ENCODE measurements at places on chromosomes 6 and 20.
A peak's percentile ranks its signal among the peaks of the same experiment; 100 is the strongest.

DNA sequence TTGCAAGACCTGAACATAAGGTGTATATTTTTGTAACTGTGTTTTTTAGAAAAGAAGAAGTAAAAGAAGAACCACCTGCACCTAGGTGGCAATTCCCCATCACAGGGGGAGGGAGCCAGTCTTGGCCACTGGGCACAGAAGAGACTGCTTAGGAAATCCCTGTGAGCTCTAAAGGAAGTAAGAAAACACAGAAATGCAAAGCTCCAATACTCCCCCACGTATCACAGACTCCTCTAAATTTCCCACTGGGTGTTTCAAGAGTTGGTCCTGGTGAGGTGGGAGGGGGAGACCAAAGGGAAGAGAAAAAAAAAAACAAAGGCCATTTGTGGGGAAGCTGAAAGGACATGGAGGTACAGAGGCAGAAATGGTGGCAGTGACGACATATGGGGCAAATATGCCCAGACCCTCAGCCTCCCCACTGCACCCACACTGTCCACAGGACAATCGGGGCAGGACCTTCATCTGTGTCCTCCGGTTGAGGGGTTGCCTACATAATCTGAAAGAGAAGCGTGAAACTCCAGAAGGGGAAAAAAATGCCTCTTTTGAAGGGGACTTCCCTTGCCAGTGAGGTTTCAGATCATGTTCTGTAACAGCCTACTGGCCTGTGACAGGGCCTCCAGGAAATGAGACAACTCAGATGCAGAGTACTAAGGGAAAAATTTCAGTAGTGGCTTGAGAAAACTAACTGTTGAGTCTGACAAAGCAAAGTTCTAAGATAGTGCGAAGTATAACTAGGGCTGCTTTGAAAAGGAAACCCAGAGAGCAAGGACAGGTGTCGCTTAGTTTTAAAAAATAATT, 226.2 kb upstream of the MARCKS start:
- no peak for DNase-seq

DNA sequence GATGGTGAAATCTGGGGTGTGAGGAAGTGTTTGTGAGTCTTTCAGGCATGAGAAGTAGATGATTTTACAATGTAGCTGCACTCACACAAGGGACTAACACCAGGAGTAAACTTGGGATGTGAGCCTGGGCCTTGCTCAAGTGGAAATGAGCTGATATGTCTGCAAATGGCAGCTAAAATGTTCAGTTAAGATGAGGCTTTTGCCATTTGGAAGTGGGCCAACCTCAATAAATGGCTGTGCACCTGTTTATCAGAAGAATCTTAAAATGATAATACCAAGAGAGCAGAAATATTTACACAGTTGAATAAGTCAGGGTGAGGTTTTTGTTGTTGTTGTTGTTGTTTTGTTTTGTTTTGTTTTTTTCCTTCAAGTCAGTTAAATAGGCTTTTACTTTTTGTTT, 25.7 kb upstream of the KLHL31 start:
- DNase-seq = peak; percentile 11

- DNase-seq = no peak
Observed at GRCh38 chr6:167689751-167690150, 137.0 kb upstream of the AFDN start.

DNA sequence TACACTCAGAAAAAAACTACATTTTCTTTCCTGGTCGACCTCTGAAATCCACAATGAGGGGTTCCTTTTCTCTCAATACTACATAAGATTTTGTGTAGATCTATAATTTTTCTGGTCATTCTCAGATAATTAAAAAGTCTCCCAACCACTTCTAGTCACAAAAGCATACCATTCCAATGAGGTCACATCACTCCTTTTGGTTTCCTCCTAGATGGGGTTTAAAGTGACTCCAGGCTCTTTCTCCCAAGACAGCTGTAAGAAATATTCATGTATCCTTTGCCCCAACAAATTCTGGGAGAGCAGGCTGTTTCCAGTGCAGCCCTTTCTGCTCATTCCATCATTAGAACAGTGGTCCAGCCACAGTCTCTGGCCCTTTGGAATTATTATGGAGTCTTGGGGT, 43.1 kb upstream of the BEND6 start:
- no peak for DNase-seq

DNA sequence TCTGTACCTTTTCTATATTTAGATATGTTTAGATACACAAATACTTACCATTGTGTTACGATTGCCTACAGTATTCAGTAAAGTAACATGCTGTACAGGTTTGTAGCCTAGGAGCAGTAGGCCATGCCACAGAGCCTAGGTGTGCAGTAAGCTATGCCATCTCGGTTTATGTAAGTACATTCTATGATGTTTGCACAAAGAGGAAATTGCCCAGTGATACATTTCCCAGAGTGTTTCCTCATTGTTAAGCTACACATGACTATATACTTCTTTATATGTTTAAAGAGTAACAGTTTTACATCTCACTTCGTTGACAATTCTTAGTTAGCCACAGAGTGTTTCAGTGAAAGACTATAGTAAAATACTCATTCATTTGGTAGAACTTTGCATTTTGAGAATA, 51.5 kb downstream of the SLC35F1 start:
- no peak for DNase-seq

- no peak for DNase-seq
Observed at GRCh38 chr6:130997061-130997753, 65.8 kb downstream of the EPB41L2 start.

GRCh38 chr20:46027245-46027853, 1.7 kb upstream of the SLC12A5 start:
- no peak for DNase-seq

- no peak for DNase-seq
Observed at GRCh38 chr20:33671573-33672288, 2.5 kb downstream of the NECAB3 start.

DNA sequence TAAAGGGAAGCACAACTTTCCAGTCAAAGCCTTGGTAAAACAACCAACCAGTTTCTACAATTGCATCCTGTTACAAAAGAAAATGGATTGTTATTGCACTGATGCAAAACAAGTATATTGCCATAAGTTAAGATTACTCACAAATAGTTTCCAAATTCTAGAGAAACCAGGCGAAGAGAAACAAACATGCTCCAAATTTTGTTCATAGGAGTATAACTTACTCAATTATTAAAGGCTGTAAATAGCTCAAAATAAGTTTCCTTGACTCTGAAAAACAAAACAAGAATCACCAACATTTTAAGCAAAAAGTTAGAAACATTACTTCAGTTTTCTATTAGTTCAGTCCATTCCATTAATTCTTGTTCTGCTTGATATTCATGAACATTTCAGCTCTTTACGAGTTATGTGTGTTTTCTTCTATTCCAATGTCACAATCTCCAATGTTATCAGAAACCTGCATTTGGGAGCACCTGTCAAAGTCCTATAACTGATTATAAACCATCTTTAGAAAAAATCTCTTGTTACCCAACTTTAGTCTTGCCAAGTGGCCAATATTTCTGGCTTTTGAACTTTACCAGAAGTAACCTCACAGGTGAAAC, 137.9 kb upstream of the THBS2 start:
- DNase-seq = no peak

GRCh38 chr20:56689852-56690485, 60.9 kb downstream of the TFAP2C start:
- DNase-seq = no peak

- no peak for DNase-seq
Observed at GRCh38 chr20:36248836-36249235, 12.6 kb downstream of the AAR2 start.

DNA sequence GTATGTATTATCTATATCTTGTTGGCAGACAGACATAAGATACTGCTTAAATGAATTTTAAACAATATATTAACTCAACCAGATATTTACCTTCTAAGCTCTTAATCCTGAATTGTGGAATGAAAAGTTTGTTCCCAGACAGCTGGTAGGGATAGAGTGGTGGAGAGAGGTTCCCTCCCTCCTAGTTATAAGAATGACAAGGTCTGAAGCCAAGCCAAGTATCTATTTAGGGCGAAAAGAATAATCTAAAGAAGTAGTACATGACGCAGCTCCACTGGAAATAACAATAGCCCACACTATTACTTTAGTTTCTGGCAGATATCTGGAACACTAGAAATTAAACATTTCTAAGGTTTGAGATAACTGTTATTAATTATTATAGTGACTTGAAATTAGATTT, 104.3 kb downstream of the AHI1 start:
- no peak for DNase-seq

- DNase-seq = peak; percentile 94
Observed at GRCh38 chr6:34546551-34547321, 9.4 kb downstream of the SPDEF start.

GRCh38 chr20:41989039-41989679, 371.0 kb upstream of the CHD6 start:
- DNase-seq = no peak

- DNase-seq = no peak
Observed at GRCh38 chr6:89495961-89496535, 63.1 kb downstream of the ANKRD6 start.

GRCh38 chr20:53399592-53400335, 193.9 kb downstream of the ZNF217 start:
- DNase-seq = no peak

- DNase-seq = no peak
Observed at GRCh38 chr6:126696921-126697693, 357.2 kb downstream of the CENPW start.

- DNase-seq = no peak
Observed at GRCh38 chr6:155089746-155090145, 94.6 kb downstream of the TIAM2 start.

GRCh38 chr6:1381481-1382330, 7.7 kb upstream of the FOXF2 start:
- peak; percentile 5 for DNase-seq

Measured in NCI-H2171 (cell line).